Gastroesophageal sphincter (tissue), 4 donors: ENCODE measurements at places on chromosomes 12 and 14.

DNA sequence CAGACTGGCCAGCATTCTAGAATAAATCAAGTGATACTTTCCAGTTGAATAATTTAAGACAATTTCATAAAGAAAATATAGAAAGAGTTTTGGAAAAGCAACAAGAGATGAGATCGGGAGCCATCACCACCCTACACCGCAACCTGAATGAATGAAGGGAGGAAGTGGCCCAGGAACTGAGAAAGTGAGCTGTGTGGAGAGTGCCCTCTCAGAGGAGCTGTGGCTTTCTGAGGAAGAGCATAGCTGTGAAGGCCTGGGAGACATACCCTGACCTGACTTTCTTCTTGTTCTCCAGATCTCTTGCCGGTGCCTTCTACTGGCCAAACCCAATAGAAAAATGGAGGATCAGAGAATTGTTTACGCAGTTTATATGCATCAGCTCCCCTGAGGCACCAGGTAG lies 79.3 kb upstream of the TSPAN8 start:
- ATAC-seq: no peak
- H3K4me1 ChIP-seq: no peaks in the 10 kb centered on the region
- no peaks in the 10 kb centered on the region for H3K36me3 ChIP-seq

- no peak overlapping the region for H3K4me3 ChIP-seq
- H3K27me3 ChIP-seq: peaks cover 10% of the 10 kb centered on the region
- no peaks in the 10 kb centered on the region for H3K4me1 ChIP-seq
- H3K27ac ChIP-seq: no peak overlapping the region
- no peak for ATAC-seq
- no peaks in the 10 kb centered on the region for H3K36me3 ChIP-seq
Measured at GRCh38 chr12:34404377-34405285, 382.3 kb downstream of the ALG10 start.

DNA sequence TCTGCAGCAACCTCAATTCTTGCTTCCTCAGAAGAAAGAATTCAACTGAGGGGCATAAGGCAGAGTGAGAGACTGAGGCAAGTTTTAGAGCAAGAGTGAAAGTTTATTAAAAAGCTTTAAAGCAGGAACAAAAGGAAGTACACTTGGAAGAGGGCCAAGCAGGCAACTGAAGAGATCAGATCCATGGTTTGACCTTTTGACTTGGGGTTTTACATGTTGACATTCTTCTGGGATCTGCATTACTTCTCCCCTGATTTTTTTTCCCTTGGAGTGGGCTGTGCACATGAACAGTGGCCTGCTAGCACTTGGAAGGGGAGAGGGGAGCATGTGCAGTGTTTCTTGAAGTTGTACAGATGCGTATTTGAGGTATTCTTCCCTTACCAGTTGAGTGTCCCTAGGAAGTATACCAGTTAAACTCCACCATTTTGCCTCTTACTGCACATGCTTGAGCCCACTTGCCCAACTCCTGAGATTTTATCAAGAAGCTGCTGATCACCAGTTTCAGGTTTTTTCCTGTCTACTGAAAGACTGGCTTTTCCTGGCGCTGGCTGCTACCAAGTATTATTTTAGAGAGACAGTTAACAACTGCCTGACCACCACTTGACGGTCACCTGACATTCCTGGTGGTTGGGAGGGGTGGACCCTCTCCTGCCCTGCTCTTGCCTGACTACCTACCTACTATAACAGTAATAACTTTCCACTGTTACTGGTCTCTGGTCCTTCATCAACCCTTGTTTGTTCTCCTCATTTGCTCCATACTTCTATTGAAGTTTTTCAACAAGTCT lies 26.0 kb upstream of the TMTC2 start:
- no peak for ATAC-seq
- H3K4me1 ChIP-seq: no peaks in the 10 kb centered on the region
- no peaks in the 10 kb centered on the region for H3K27me3 ChIP-seq
- no peak overlapping the region for H3K27ac ChIP-seq
- H3K36me3 ChIP-seq: no peaks in the 10 kb centered on the region

- no peak overlapping the region for H3K4me3 ChIP-seq
- no peaks in the 10 kb centered on the region for H3K36me3 ChIP-seq
- no peak overlapping the region for H3K27ac ChIP-seq
- no peaks in the 10 kb centered on the region for H3K4me1 ChIP-seq
Measured at GRCh38 chr14:49480053-49480760, 106.0 kb downstream of the RPS29 start.

DNA sequence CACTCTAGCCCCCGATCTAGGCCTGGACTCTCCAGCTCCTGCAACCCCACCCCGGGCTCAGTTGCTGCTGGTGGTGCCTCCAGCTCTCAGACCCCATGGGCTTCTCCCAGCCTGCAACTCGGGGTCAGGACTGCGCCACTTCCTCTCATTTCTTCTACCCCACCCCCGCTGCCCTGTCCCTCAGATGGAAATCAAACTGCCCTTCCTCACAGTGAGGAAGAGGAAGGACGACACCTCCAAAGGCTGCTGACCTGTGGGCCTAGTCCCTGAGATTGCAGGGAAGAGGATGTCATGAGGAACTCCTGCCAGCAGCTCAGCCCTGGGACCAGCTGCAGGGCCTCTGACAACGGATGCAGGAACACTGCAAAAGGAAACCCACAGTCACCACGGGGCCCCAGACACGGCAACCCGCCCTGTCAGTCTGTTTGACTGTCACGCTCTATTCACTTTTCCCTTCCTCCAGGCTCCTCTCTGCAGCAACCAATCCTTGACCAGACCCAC lies 29.3 kb upstream of the PNMA1 start:
- no peaks in the 10 kb centered on the region for H3K27me3 ChIP-seq
- no peak overlapping the region for H3K4me3 ChIP-seq
- peaks cover 88% of the 10 kb centered on the region for H3K4me1 ChIP-seq
- peak; percentile 11 for ATAC-seq
- H3K36me3 ChIP-seq: peaks cover 14% of the 10 kb centered on the region
